Activated T-cell treated with anti-CD3 and anti-CD28 coated beads, Interleukin-2, amount 50 U/mL, for 72 hours (primary cell): ENCODE measurements at places on chromosomes 3 and 15. TPM values are rescaled to one million over a fixed set of nuclear protein-coding genes. Genes with fewer than 3 reads are reported as not detected.

The SCN11A gene
- 0.22 TPM for total RNA-seq

The GPR87 gene
- total RNA-seq: 0.70 TPM

The NOX5 gene
- total RNA-seq: not detected

The MCF2L2 gene
- total RNA-seq: 7.6 TPM

The DUOXA2 gene
- total RNA-seq: not detected
